HepG2 (cell line): ENCODE measurements at places on chromosomes 5 and 9. TPM values are rescaled to one million over a fixed set of nuclear protein-coding genes. Genes with fewer than 3 reads are reported as not detected.

Gene WDR41
- 39.3 and 52.8 TPM in 2 replicates for total RNA-seq

Gene UNC13B
- 18.3 and 23.6 TPM in 2 replicates for total RNA-seq

Gene BHMT2
- total RNA-seq, result 18.8 and 24.1 TPM in 2 replicates

Gene DRD1
- not detected in 2 replicates for total RNA-seq

Gene HNRNPA0
- 12.9 and 16.9 TPM in 2 replicates for total RNA-seq

Gene ADGRV1
- 0.84 and 1.7 TPM in 2 replicates for total RNA-seq

Gene PCDHGC5
- total RNA-seq, result not detected in 2 replicates

Gene PSAT1
- total RNA-seq, result 135 and 262 TPM in 2 replicates

Gene MYMK
- not detected in 2 replicates for total RNA-seq

GRCh38 chr9:72600671-72601070 lies 79.3 kb downstream of the TMC1 start:
- no peak overlapping the region for H3K27ac ChIP-seq
- DNase-seq, result no peak
- H3K4me3 ChIP-seq, result no peak overlapping the region

DNA sequence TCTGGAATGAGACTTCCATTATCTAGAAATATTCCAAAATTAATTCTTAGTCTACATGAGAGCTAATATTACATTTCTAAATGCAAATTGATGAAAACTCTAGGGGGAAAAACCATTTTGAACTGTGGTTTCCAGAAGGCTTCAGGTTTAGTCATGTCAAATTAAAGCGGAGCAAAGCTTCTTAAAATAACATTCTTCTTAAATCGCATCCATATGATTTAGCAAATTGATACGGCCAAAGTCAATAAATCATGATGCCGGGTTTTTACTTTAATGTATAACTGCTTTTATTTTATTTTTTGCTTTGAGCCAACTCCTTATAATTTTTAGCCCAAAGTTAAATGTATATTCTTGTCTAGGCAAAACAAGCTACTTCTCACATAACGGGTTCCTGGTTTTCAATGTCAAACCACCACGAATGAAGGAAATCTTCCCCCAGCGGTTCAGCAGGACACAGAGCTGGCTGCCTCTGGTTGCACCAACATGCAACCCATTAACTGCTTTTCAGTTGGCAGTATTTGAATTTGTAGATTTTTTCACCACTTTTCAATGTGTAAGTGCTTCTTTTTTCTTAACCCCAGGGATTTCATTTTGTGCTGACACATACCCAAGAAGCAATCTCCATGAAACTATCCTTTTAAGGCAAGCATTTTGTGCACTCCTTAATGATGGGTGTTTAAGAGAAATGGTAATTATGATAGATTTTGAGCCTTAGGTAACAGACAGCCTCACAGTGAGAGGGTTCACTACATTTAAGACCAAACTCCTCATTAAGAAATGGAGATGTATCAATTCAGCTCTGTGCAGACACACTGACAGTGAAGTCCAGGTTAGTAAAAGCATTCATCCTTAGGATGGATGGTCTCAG lies 35.5 kb downstream of the EFNA5 start:
- H3K4me3 ChIP-seq, result no peak overlapping the region
- H3K4me1 ChIP-seq, result no peaks in the 10 kb centered on the region
- no peak overlapping the region for H3K27ac ChIP-seq

DNA sequence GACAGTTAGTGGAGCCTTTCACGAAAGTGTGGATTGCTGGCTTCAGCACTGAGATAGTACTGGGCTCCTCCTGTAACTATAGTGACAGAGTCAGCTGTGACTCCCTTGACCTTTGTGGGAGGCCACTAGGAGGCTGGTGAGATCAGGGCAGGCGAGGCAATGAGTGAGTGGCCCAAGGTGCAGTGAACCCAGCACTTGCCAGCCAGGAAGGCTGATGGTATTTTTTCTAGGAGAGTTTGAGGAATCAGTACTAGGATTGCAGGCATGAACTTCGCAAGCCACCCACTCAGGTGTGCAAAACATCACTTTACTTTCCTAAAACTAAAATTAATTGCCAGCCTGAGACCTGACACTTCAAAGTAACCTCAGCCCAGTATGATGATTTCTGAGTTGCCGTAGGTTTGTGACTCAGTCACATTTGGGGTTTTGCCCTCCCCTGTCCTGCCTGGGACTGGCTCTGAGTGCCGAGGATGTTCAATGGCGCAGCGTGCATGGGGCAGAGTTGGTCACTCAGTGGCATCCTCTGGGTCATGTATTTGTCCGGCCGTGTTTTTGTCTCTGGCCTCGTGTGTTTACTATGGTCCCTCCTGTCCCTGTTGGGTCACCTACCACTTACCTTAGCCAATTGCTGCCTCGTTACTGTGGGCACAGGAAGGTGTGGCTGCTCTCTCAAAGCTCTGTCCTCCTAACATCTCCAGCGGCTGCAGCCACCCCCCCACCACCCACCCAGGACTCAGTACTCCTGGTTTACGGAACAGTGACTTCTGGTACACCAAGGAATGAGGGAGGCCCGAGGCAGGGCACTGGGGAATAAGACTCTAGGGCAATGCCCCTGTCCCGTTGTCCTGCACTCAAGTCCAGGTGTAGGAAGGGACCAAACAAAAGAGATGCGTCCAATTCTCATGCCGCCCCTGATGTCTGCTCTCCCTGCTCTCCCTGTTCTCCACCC lies 67.2 kb downstream of the IL31RA start:
- no peaks in the 10 kb centered on the region; the same call in none of the 2 replicates for H3K27me3 ChIP-seq
- no peak overlapping the region for H3K4me3 ChIP-seq
- DNase-seq, result no peak
- no peak overlapping the region for H3K27ac ChIP-seq

- H3K36me3 ChIP-seq, result no peaks in the 10 kb centered on the region
- no peak for DNase-seq
- peaks cover 30% of the 10 kb centered on the region for H3K4me1 ChIP-seq
- no peak overlapping the region for H3K27ac ChIP-seq
Observed at GRCh38 chr5:136195971-136196820, 3.2 kb upstream of the SMIM32 start.

DNA sequence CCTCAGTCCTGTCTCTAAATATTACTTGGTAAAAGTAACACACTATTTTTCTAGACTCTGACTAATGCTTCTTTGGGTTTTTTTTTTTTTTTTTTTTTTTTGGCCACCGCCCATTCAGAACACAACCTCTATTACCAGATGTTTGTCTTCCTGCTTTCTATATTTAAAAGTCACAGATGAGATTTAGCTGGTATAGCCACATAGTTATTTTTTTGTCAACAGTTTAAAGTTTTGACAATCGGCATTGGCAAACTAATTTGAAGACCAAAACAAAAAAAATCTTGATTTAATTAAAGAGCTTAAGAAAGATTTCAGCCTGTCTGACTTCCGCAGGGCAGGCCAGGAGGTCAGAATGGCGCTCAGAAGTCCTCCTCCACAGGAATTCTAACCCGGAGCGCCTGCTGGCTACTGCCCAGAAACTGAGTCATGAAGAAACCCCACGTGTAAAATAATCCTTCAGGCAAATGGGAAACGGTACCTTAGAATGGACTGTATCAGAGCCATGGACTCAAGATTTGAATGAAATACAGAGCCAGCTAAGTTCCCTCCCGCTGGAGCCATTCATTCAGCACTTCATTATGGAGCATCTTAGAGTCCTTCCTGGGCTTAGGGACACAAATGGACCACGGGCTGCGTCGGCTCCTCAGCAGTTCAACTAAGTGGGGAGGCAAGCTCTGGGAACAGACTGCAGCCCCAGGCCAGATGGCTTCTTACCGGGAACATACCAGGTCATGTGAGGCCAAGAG lies 55.6 kb downstream of the PTPDC1 start:
- H3K4me3 ChIP-seq, result no peak overlapping the region
- H3K36me3 ChIP-seq, result no peaks in the 10 kb centered on the region
- H3K27me3 ChIP-seq, result no peaks in the 10 kb centered on the region

DNA sequence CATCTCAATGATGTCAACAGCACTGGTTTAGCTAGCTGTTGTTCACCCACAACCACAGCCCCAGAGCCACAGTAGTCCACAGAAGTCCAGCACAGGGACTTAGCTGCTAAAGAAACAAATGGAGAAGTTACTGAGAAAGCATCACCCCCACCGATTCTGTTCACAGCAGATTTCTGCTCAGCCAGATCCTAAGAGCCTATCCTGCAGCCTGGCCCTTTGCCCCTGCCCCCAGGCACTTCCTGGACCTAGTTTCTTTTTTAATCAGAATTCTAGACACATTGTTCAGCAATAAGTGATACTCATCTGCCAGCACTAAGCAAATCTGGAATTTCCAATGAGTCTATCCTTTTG lies 7.4 kb downstream of the B4GALT1 start:
- H3K27ac ChIP-seq, result no peak overlapping the region
- DNase-seq, result no peak
- peaks cover 85% of the 10 kb centered on the region for H3K4me1 ChIP-seq
- no peak overlapping the region for H3K4me3 ChIP-seq

DNA sequence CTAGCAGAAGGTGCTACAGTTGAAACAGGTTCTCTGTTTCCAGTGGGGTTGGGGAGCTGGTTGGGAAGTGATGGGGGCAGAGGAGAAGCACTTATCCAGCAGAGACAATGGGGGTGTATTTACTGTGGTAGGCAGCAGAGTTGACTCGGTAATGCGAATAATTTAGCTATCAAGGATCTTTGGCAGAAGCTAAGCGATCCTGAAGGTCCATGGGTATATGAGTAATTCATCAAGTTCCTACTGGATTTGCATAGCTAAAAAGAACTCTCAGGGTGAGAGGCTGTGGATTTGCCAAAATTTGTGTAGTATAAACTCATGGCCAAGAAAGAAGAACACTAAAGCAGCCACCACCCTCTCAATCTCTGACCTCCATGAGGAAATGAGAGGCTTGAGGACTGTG lies 61.2 kb upstream of the EGFLAM start:
- H3K4me3 ChIP-seq, result no peak overlapping the region
- no peaks in the 10 kb centered on the region for H3K36me3 ChIP-seq
- peaks cover 28% of the 10 kb centered on the region for H3K4me1 ChIP-seq
- no peak overlapping the region for H3K27ac ChIP-seq
- peaks cover 12% of the 10 kb centered on the region; the same call in 1 of the 3 replicates for H3K27me3 ChIP-seq

- DNase-seq, result no peak
- H3K4me1 ChIP-seq, result peaks cover 6% of the 10 kb centered on the region; the same call in 1 of the 2 replicates
- H3K27ac ChIP-seq, result no peak overlapping the region
- H3K27me3 ChIP-seq, result peaks cover 5% of the 10 kb centered on the region
- no peaks in the 10 kb centered on the region for H3K36me3 ChIP-seq
Observed at GRCh38 chr5:178339272-178339671, 106.7 kb upstream of the PHYKPL start.

DNA sequence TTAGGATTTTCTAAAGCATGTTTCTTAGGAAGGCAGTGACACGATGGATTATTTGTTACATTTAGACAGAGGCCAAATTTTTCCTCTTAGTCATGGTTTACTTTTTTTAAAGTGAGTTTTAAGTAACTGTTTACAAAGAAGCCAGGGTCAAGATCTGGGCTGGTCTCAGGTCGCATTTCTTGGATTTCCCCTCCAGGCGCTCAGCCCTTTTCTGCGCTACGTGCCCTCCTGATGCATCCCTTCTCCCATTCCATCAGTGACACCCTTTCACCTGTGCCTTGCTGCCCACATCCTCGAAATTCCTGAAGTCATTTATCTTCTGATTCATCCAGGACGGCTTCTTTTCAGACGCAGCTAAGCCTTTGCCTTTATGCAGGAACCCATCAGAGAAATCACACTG lies 330.3 kb downstream of the IRX1 start:
- no peak for DNase-seq
- no peaks in the 10 kb centered on the region for H3K27me3 ChIP-seq
- H3K4me3 ChIP-seq, result no peak overlapping the region
- no peaks in the 10 kb centered on the region for H3K4me1 ChIP-seq

GRCh38 chr5:150778088-150778516 lies 455 bp upstream of the SMIM3 start:
- H3K27me3 ChIP-seq, result no peaks in the 10 kb centered on the region
- no peak for DNase-seq
- peaks cover 53% of the 10 kb centered on the region for H3K4me1 ChIP-seq
- peak overlapping the region; percentile 79 for H3K4me3 ChIP-seq

GRCh38 chr5:33981408-33982162 lies 2.9 kb downstream of the SLC45A2 start:
- no peaks in the 10 kb centered on the region for H3K27me3 ChIP-seq
- DNase-seq, result no peak
- no peak overlapping the region for H3K4me3 ChIP-seq
- H3K27ac ChIP-seq, result no peak overlapping the region

DNA sequence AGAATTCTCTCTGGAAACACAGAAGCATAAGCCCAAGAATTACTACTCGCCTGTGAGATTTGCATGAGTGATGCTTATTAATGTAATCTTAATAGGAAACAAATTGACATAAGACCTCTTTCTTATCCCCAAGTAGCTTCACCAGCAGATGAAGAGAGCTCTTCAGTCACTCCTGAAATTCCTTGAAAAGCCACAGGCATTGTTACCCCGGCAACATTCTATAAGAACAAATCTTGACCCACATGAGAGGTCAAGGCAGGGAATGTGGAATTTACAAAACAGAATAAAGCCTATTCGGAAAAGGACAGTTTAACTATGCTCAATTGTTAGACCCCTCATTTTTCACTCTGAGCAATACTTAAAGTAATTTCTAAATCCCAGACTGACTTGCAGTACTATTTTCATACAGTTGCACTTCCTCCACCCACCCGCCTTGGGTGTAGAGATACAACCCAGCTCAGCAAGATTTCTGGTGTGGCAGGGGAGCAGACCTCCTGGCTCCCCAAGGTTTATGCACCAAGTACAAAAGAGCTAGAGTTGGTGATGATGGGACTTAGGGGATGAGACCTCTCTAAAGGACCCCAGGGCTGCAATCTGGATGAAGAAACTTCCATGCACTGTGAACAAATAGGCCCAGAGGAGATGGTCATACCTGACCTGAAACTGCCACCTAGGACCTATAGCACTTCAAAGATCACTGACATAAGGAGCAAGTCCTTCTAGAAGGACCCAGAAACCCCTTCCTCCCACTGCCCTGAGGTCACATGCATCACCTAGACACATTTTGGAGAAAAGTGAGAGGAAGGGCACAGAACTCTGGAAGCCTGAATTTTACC lies 242.1 kb downstream of the ZNF608 start:
- H3K4me3 ChIP-seq, result no peak overlapping the region
- no peaks in the 10 kb centered on the region for H3K27me3 ChIP-seq
- no peaks in the 10 kb centered on the region for H3K4me1 ChIP-seq

DNA sequence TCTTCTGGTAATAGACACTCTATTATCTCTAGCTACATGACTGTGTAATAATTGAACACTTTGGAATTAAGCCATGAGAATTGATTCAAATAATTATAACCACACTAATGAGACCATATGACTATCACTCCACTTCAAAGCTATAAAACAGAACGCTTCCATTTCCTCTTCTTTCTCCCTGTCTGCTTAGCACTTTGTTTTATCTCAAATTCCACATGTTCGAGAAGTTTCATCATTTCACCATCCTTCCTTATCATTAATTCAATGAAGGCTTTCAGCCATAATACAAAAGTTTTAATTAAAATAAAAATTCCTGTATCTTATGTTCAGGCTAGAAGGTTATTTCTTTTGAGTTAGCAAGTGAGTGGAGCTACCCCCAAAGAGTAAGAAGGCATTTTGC lies 7.4 kb upstream of the DCTN4 start:
- peaks cover 39% of the 10 kb centered on the region for H3K4me1 ChIP-seq
- H3K27me3 ChIP-seq, result no peaks in the 10 kb centered on the region
- no peak overlapping the region for H3K4me3 ChIP-seq
- no peaks in the 10 kb centered on the region for H3K36me3 ChIP-seq

- H3K27ac ChIP-seq, result no peak overlapping the region
- H3K4me3 ChIP-seq, result no peak overlapping the region
- no peaks in the 10 kb centered on the region for H3K36me3 ChIP-seq
- no peak for DNase-seq
- no peaks in the 10 kb centered on the region for H3K4me1 ChIP-seq
- no peaks in the 10 kb centered on the region for H3K27me3 ChIP-seq
Observed at GRCh38 chr9:105836936-105837660, 142.8 kb downstream of the TMEM38B start.
